ENCODE measurements at places on chromosomes 4 and X.

DNA sequence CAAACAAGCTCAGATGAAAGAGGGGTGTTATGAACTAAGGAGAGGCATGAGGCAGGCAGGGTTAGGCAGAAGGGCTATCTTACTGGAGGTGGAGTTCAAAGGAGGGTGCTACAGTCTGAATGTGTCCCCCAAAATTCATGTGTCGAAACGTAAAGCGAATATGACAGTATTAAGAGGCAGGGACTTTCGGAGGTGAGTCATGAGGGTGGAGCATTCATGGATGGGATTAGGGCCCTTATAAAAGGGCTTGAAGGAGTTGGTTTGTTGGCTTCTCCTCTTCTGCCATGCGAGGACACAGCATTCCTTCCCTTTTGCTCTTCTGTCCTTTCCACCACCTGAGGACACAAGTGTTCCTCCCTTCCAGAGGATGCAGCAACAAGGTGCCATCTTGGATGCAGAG, 22.9 kb downstream of the APLN start:
- no peaks in the 10 kb centered on the region for H3K27me3 ChIP-seq
- no peak overlapping the region for H3K27ac ChIP-seq
- peaks cover 4% of the 10 kb centered on the region for H3K4me1 ChIP-seq
- H3K4me3 ChIP-seq, result no peak overlapping the region
- DNase-seq, result no peak

DNA sequence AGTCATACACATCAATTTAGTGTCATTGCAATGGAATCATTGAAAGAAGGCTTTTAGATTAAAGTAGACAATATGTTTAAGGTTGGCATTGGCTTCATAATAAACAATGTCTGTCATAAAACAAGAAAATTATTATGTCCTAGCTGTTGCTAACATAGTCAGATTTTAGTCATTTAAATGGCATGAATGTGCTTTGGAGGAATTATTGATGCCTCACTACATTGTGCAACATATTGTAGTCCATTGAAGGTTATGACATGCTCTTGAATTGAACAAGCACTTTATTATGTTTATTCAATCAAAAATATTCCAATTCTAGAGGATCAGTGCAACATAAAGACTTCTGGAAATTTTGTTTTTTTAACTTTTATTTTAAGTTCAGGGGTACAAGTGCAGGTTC, 489.8 kb upstream of the AMOT start:
- H3K27me3 ChIP-seq, result no peaks in the 10 kb centered on the region
- DNase-seq, result no peak
- no peak overlapping the region for H3K4me3 ChIP-seq

GRCh38 chr4:185726931-185727330, 85.1 kb downstream of the SORBS2 start:
- H3K4me3 ChIP-seq, result no peak overlapping the region
- H3K27ac ChIP-seq, result no peak overlapping the region
- peaks cover 10% of the 10 kb centered on the region for H3K4me1 ChIP-seq
- no peaks in the 10 kb centered on the region for H3K36me3 ChIP-seq
- no peak for DNase-seq
- no peaks in the 10 kb centered on the region for H3K27me3 ChIP-seq

- no peaks in the 10 kb centered on the region for H3K27me3 ChIP-seq
- H3K4me1 ChIP-seq, result no peaks in the 10 kb centered on the region
- DNase-seq, result no peak
- H3K27ac ChIP-seq, result no peak overlapping the region
- no peak overlapping the region for H3K4me3 ChIP-seq
- H3K36me3 ChIP-seq, result no peaks in the 10 kb centered on the region
Observed at GRCh38 chr4:172900900-172901299, 267.7 kb upstream of the GALNT7 start.

- H3K27me3 ChIP-seq, result no peaks in the 10 kb centered on the region
- H3K36me3 ChIP-seq, result no peaks in the 10 kb centered on the region
- H3K27ac ChIP-seq, result no peak overlapping the region
Observed at GRCh38 chrX:149858592-149858991, 22.4 kb upstream of the MAGEA8 start.

DNA sequence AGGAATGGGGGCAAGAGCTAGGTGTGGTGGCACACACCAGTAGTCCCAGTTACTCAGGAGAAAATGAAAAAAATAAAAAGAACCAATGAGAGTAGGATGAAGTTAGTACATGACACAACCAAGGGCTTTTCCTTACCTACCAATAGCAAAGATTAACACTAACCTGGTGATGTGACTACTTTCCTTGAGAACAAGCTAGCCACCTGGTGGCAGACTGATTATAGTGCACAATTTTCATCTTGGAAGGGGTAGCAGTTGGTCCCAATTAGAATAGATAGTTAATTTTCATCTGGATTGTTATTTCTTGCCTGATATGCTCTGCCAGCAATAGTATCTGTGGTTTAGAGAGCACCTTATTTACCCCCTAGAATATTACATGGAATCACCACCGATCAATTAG, 1216.8 kb upstream of the PABPC4L start:
- no peak for DNase-seq
- H3K4me1 ChIP-seq, result no peaks in the 10 kb centered on the region
- H3K27me3 ChIP-seq, result no peaks in the 10 kb centered on the region
- no peak overlapping the region for H3K4me3 ChIP-seq

DNA sequence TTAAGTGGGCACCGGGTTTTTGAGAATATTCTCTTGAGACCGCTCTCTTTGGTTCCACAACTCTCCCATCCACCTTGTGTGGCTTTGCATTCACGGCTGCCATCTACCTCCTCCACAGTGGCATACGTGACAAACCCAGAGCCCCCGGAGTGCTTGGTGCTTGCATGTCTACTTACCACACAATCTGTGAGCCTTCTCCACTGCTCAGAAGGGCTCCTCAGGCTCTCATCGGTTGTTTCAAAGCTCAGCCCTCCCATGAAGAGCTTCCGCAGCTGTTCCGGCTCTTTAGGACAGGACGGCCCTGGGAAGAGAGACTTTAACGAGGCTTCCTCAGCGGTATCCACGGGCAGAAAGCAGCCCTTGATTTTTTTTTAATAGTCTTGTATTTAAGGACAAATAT, 167.6 kb upstream of the ANK2 start:
- H3K36me3 ChIP-seq, result no peaks in the 10 kb centered on the region
- H3K4me1 ChIP-seq, result no peaks in the 10 kb centered on the region
- no peak overlapping the region for H3K4me3 ChIP-seq
- H3K27me3 ChIP-seq, result no peaks in the 10 kb centered on the region
- H3K27ac ChIP-seq, result no peak overlapping the region

DNA sequence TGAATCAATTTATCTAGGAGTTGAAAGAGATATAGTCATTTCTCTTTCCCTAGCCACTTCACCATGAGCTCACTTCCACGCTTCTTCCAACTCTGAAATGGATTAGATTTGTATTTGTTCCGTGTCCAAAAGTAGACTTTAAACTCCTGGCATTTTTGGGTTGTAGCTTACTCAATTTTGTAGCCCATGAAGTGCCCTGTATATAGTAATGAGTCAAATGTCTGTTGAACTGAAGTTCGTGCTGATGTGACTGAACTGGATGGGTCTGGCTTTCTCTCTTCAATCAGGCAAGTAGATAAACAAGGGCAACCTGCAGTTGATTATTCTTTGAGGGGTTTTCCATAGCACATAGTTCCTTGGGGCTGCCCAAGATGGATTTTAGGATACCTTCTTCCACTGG, 450.6 kb downstream of the SH2D1A start:
- H3K27ac ChIP-seq, result no peak overlapping the region
- no peak overlapping the region for H3K4me3 ChIP-seq
- no peak for DNase-seq
- no peaks in the 10 kb centered on the region for H3K27me3 ChIP-seq
- H3K36me3 ChIP-seq, result no peaks in the 10 kb centered on the region
- no peaks in the 10 kb centered on the region for H3K4me1 ChIP-seq

DNA sequence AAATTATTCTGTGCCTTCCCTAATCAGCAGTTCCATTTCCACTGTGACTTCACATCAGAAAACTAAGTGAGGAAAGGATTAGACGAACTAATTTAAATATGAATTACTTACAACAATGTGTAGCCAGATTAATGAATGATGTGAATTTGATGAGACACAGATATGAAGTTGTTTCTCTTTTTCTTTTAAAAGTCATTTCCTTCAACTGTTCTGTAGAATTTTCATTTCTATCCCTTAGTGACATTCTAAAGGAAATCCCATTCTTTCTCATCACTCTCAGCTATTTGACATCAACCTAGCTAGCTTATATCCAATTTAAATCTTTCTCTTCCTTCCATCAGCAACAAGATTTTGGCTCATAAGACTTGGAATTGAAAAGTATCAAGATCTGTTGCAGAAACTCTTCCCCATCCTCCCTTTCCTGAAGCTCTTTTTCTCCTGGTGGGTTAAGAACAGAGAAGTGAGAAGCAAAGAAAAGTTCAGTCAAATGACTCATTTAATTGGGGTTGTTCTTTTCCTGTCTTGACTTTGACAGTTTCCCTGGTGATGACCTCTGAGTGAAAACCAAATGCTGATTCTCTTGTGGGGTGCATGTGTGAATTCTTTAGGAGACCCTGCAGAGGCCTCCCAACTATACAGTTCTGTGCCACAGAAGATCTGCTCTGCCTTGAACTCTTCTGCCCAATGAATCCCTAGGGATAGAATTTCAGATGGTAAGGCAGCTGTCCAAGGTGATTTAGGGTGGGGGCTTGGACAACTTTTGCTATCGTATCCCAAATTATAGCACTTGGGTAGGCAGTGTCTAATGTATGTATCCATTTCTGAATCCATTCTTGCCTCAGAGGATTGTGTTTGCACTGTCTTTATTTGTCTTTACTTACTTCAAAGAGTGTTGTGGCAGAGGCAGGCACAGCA, 232.5 kb upstream of the GPRIN3 start:
- H3K4me3 ChIP-seq, result no peak overlapping the region
- DNase-seq, result no peak
- H3K27me3 ChIP-seq, result no peaks in the 10 kb centered on the region
- no peaks in the 10 kb centered on the region for H3K4me1 ChIP-seq
- H3K27ac ChIP-seq, result no peak overlapping the region

GRCh38 chr4:120923207-120923522, 639 bp upstream of the PRDM5 start:
- H3K4me3 ChIP-seq, result peak overlapping the region; percentile 88
- no peak for DNase-seq
- H3K27me3 ChIP-seq, result no peaks in the 10 kb centered on the region
- H3K36me3 ChIP-seq, result peaks cover 5% of the 10 kb centered on the region

DNA sequence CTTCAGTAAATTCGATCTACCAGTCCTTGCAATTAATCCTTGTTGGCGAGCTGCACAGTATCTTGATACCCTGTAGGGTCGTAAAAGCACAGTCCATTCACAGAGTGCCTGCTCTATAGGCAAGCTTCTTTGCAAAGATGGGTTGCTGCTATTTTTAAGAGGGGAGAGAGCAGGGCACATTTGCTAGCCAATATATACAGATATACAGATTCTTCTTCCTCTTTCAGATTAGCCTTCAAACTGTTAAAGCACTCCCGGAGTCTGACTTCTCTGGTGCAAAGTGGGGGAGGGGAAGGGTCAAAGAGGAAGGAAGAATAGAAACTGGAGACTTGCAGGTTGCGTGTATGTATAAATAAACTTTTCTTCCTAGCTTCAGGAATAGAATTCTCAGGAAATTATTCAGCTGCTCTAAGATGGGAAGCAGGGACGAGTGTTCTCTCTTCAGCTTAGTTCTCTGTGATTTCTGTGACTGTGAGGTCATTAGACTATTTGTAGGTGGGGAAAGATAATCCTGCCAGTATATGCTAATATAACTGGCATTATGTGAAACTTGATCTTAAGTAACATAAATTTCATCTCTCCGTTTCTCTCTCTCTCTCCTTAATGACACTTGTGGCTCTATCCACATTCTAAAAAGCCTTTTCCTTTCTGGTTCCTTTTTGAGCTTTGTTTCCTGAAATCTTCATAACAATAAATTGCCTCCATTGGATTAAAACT, at the start of gene CYSLTR1:
Gene CYSLTR1, minus strand, starts transcription at position 242 of the 717 bp plus-strand sequence. CDS start 53,865 bp downstream, outside the sequence.
- H3K4me3 ChIP-seq, result no peak within 1 kb of the TSS
- H3K27ac ChIP-seq, result no peak within 1 kb of the TSS
- no peak for DNase-seq

GRCh38 chrX:153829799-153830639, at the start of gene PDZD4:
PDZD4 (minus strand) TSS chrX:153830544; CDS start chrX:153830298, 246 bp downstream.
- peak within 1 kb of the TSS; percentile 26 for H3K4me3 ChIP-seq
- peaks cover 21% of the 10 kb centered on the region for H3K27me3 ChIP-seq
- no peaks in the 10 kb centered on the region for H3K4me1 ChIP-seq
- no peak for DNase-seq

DNA sequence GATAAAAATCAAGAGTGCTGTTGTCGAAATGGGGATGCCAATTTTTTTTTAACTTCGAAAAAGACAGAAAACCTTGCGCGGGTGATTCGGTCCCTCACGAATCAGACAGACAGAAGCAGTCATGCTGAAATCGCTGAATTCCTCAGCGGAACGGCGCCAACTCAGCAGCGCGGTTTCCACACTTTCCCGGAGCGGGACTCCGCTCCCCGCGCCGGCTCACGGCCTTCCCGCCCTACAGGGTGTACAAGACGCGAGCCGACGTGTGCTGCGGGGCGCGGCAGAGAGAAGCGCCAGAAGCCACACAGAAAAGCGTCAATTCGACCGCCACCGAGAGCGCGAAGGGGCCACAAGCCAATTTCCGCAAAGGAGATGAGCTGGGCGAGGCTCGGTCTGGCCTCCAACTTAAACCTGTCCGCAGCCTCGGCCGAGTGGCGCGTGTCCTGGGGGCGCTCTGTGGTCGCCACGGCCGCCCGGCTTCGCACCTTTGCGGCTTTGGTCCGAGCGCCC, 1.3 kb downstream of the NEXMIF start:
- H3K27ac ChIP-seq, result no peak overlapping the region
- H3K36me3 ChIP-seq, result no peaks in the 10 kb centered on the region
- peak; percentile 13 for DNase-seq
- no peaks in the 10 kb centered on the region for H3K4me1 ChIP-seq
- peaks cover 29% of the 10 kb centered on the region for H3K27me3 ChIP-seq

DNA sequence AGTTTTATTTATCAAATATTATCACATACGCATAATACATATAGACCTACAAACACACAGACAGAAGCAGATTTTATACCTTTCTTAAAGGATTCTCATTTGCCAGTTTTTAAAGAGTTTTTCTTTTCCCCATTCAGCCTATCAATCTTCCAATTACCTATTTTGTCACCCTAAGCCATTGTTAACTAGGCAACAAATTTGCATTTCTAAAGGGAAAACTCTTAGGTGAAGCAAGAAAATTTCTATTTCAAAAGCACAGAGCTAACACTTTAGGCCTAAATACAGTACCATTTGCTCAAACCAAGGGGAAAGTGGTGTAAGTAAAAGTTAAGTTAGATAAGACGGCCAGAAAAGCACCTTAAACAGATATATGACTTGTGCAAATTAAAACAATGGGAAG, 156.6 kb downstream of the NDST3 start:
- no peaks in the 10 kb centered on the region for H3K4me1 ChIP-seq
- DNase-seq, result no peak
- H3K27me3 ChIP-seq, result no peaks in the 10 kb centered on the region
- H3K36me3 ChIP-seq, result no peaks in the 10 kb centered on the region

- no peaks in the 10 kb centered on the region for H3K27me3 ChIP-seq
- peaks cover 20% of the 10 kb centered on the region for H3K4me1 ChIP-seq
- no peak for DNase-seq
- no peak overlapping the region for H3K27ac ChIP-seq
- no peak overlapping the region for H3K4me3 ChIP-seq
Observed at GRCh38 chr4:150739591-150739990, 157.6 kb downstream of the MAB21L2 start.

GRCh38 chr4:77014256-77014655, 61.5 kb downstream of the CCNI start:
- H3K27ac ChIP-seq, result no peak overlapping the region
- peaks cover 8% of the 10 kb centered on the region for H3K4me1 ChIP-seq
- DNase-seq, result no peak
- no peak overlapping the region for H3K4me3 ChIP-seq

- no peak overlapping the region for H3K27ac ChIP-seq
- H3K27me3 ChIP-seq, result no peaks in the 10 kb centered on the region
- no peak overlapping the region for H3K4me3 ChIP-seq
- no peak for DNase-seq
Observed at GRCh38 chr4:92035666-92036065, 268.1 kb upstream of the GRID2 start.

All from RWPE2 (cell line).